ENCODE measurements at places on chromosomes 5 and 9. TPM values are rescaled to one million over a fixed set of nuclear protein-coding genes. Genes with fewer than 3 reads are reported as not detected.

GRCh38 chr5:179585941-179586401 lies 35.6 kb downstream of the RUFY1 start:
- no peaks in the 10 kb centered on the region for H3K4me1 ChIP-seq
- DNase-seq, result peak; percentile 44
- H3K36me3 ChIP-seq, result peaks cover 69% of the 10 kb centered on the region
- no peak overlapping the region for H3K4me3 ChIP-seq
- peak overlapping the region; percentile 33 for H3K27ac ChIP-seq
- no peaks in the 10 kb centered on the region for H3K27me3 ChIP-seq

GRCh38 chr5:127335381-127335780 lies 44.8 kb downstream of the MEGF10 start:
- H3K4me1 ChIP-seq, result no peaks in the 10 kb centered on the region
- no peak for DNase-seq
- H3K4me3 ChIP-seq, result no peak overlapping the region
- H3K27ac ChIP-seq, result no peak overlapping the region
- no peaks in the 10 kb centered on the region for H3K27me3 ChIP-seq

DNA sequence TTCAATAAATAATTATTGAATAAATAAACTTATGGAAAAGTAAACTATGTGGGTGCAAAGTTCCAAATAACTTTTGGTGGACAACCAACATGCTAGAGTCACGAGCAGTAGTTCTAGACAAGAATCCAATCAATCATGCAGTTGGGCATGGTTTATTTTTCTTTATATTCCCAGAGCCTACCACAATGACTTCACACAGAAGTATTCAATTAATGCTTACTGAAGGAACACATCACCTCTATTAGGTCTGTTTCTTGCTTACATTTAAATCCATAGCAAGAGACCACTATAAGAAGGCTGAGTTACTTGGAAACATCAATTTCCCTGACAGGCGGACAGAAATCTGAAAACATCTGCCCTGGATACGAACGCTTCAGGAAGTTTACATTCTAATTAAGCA lies 214.2 kb downstream of the TMEM232 start:
- no peak overlapping the region for H3K27ac ChIP-seq
- no peaks in the 10 kb centered on the region for H3K4me1 ChIP-seq
- H3K36me3 ChIP-seq, result no peaks in the 10 kb centered on the region

- no peak for DNase-seq
- H3K27ac ChIP-seq, result no peak overlapping the region
- H3K4me1 ChIP-seq, result peaks cover 17% of the 10 kb centered on the region
- H3K36me3 ChIP-seq, result no peaks in the 10 kb centered on the region
Observed at GRCh38 chr5:56561455-56561854, 253.9 kb upstream of the MAP3K1 start.

DNA sequence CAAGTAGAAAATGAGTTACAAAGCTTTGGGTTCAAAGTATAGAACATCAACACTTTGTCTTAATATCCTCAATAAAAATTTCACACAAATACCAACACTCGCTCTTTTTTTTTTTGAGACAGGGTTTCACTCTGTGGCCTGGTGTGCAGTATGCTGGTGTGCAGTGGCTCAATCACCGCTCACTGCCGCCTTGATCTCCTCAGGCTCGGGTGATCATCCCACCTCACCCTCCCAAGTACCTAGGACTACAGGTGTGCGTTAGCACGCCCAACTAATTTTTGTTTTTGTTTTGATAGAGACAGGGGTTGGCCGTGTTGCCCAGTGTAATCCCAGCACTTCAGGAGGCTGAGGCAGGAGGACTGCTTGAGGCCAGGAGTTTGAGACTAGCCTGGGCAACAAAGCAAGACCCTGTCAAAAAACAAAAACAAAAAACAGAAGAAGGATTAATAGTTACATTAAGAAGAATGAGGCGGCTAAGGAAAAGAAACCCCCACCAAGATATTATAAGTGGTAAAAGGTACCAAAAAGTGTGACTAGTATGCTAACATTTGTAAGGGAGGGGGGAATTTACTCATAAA lies 20.3 kb downstream of the FNBP1 start:
- no peak overlapping the region for H3K4me3 ChIP-seq
- peaks cover 98% of the 10 kb centered on the region for H3K4me1 ChIP-seq
- H3K27me3 ChIP-seq, result no peaks in the 10 kb centered on the region
- no peaks in the 10 kb centered on the region for H3K36me3 ChIP-seq
- DNase-seq, result no peak
- peak overlapping the region; percentile 48 for H3K27ac ChIP-seq

DNA sequence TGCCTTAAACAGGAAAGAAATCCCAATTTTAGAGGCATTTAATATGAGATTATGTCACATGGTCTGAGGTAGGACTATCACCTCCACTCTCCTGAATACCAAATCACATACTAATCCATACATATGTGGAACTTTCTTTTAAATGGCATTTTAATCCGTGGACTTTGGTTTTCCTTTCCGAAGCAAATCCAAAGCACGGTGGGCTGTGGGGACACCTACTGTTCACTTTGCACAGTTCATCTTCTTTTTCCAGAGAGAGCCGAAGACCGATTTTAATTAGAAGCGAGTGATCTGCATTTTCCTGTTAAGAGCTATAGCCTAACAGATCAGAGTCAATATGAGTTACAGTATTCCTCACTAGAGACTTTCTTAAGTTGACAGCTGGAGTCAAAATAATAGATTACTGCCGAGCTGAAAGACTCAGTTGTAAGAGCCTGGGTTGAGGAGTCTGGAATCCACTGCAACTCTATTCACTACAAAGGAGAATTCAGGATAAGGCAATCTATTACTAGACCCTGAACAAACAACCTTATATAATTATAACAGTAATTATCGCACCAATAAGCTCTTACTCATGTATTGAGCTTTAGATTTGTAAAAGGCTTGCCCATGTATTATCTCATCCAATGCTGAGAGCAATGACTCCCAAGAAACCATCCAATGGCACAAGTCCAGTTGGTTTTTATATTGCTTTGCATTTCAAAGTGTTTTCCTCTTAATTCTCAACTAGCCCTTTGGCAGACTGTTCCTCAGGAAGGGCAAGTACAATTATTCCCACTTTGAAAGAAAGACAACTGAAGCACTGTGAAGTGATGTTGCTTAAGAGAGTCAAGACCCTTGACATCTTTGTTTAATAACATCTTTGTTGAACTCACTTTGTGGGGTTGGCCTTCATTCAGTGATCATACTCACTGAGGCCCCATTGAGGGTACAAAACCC lies 144.7 kb downstream of the TRPM6 start:
- H3K27me3 ChIP-seq, result no peaks in the 10 kb centered on the region
- no peaks in the 10 kb centered on the region for H3K4me1 ChIP-seq
- H3K4me3 ChIP-seq, result no peak overlapping the region
- H3K36me3 ChIP-seq, result no peaks in the 10 kb centered on the region
- H3K27ac ChIP-seq, result no peak overlapping the region

GRCh38 chr9:37364751-37365360 lies 57.6 kb upstream of the GRHPR start:
- H3K27me3 ChIP-seq, result no peaks in the 10 kb centered on the region
- H3K4me3 ChIP-seq, result no peak overlapping the region
- DNase-seq, result no peak
- H3K36me3 ChIP-seq, result no peaks in the 10 kb centered on the region
- peaks cover 7% of the 10 kb centered on the region for H3K4me1 ChIP-seq
- no peak overlapping the region for H3K27ac ChIP-seq

DNA sequence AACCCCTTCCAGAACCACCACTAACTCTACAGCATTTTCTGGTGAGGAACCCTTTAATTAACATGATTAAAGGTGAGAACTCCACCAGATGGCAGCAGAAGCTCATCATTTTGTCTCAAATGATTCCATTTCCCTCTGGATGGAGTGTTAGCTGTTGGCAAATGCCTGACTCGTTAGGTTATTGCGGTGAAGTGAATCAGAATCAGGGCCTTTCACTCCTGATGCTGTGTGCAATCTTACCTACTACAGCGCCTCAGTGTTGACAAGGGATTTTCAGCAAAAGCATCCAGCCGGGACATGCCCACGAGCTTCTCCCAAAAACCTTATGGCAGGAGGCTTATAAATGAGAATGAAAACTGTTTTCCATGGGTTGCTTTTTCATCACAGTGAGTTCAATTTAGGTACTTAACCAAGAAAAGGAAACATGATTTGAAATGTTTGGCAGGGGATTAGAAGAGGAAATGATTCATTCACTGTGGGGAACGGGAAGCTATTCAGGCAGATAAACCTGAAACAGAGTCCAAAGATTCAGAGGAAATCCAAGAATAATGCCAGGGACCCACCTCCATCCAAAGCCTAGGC lies 48.0 kb upstream of the CAST start:
- peak overlapping the region; percentile 64 for H3K27ac ChIP-seq
- no peak for DNase-seq

DNA sequence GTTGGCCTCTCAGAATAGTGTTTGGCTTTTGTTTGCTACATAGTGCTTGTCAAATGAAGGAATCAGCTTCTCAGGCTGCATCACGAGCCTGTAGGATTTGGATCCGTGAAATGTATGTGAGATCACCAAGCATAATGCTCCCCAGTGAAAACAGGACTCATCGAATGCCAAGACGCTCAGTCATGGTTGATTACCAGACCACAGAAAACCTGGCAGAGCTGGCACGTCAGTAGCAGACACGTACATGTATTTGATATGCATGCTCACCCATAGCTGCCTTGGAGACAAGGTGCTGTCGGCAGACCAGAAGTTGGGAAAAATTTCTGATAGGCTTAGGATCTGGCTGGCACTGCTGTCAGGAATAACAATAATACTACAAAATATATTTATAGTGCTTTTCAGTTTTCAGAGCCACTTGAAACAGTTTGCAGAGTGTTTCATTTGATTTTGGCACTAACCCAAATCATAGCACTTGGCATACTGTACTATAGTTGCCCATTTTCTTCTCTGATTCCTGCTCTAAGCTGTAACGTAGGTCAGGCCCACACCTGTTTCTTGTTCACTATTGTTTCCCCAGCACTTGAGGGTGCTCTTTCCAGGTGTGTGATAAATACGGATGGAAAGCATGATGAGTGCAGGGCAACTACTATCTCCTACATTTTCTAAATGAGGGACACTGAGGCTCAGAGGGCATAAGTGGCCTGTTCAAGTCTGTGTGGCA lies 226.1 kb downstream of the NR3C1 start:
- H3K4me3 ChIP-seq, result no peak overlapping the region
- no peak for DNase-seq
- H3K27ac ChIP-seq, result no peak overlapping the region
- no peaks in the 10 kb centered on the region for H3K36me3 ChIP-seq

DNA sequence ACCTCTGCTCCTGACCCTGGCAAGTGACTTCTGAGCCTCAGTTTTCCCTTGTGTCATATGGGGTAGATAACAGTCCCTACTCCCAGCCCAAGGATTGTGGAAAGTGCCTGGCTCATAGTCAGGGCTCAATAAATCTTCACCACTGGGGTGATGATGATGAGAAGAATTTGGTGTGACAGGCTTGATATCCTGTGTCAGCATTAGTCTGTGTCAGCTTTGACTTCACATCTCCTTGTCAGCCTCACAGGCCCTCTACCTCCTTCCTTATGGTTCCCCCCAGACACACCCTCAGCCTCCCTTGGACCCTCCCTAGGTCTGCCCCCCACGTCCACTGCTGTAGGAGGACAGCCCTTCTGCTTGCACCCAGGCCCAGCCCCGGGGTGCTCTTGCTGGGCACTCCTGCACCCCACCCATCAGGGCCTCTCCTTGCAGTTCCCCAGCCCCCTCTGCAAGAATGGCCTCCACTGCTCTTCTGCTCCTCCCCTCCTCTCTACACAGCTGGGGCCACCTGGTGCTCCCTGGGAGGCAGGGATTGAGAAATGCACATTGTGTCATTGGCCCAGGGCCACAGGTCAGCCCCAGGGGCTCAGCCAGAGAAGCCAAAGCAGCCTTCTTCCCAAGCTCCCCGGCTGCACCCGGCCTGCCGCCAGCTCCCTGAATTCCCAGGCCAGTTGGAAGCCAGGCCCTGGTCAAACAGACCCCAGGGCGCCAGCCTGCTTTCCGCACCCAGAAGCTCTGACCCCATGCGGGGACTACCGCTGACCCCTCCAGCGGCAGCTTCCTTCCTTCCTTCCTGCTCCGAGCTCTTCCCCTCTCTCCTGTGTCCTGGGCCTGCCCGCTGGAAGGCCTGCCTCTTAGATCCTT lies 7.7 kb downstream of the FGFR4 start:
- DNase-seq, result no peak
- H3K4me1 ChIP-seq, result peaks cover 65% of the 10 kb centered on the region
- H3K4me3 ChIP-seq, result no peak overlapping the region

DNA sequence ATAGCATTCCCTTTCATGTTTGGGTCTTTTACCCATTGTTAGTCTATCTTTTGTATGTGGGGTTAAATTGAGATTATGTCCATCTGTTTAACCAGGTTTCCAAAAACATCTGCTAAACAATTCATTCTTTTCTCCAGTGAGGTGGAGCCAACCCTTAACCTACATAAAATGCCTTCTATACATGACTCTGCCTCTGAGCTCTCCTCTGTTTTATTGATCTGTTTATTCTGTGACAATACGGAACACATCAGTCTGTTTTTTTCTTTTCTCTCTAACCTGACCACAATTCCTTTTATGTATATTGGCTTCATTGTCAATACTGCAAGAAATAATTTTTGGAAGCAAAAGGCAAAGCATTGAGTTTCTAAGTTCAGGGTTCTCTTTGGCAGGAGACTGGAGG lies 9.9 kb upstream of the ARL15 start:
- DNase-seq, result no peak
- no peaks in the 10 kb centered on the region for H3K4me1 ChIP-seq
- no peak overlapping the region for H3K4me3 ChIP-seq
- H3K27me3 ChIP-seq, result no peaks in the 10 kb centered on the region
- H3K27ac ChIP-seq, result no peak overlapping the region

DNA sequence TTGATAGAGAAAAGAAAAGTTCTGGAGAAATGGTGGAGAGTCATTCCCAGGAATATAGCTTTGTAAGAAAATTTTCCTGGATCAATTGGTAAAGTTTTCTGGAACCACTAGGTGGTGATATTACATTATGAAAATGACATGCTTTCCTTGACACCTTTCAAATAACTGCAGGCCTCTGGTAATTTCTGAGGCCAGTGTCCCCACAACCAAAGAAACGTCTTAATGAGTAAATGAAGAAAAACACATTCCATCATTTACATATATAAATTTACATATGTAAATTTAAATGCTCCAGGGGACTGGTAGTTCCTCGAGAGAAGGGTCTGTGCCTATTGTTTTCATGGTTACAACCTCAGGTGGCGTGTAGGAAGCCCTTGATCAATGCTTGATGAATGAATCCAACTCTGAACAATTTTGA lies 17.2 kb upstream of the RGS3 start:
- H3K4me3 ChIP-seq, result no peak overlapping the region
- H3K27me3 ChIP-seq, result no peaks in the 10 kb centered on the region
- no peaks in the 10 kb centered on the region for H3K36me3 ChIP-seq

PAIP1 gene
- 36.9 TPM for total RNA-seq

STPG3 gene
- total RNA-seq, result not detected

TTLL11 gene
- 9.5 TPM for total RNA-seq

C9 gene
- not detected for total RNA-seq

AKNA gene
- total RNA-seq, result 223 TPM

GRM6 gene
- total RNA-seq, result not detected

IFNA10 gene
- not detected for total RNA-seq

PRDM9 gene
- not detected for total RNA-seq

ADCY2 gene
- total RNA-seq, result 0.17 TPM

TAF11L5 gene
- not detected for total RNA-seq

TXNDC8 gene
- not detected for total RNA-seq

EPB41L4B gene
- total RNA-seq, result not detected

FER gene
- 38.8 TPM for total RNA-seq
